Activated CD4-positive, alpha-beta T cell treated with anti-CD3 and anti-CD28 coated beads for 24 hours (primary cell): ENCODE measurements at places on chromosomes 12 and 14.

GRCh38 chr14:99946652-99947489, 118.4 kb upstream of the EVL start:
- DNase-seq: peak; percentile 39

DNA sequence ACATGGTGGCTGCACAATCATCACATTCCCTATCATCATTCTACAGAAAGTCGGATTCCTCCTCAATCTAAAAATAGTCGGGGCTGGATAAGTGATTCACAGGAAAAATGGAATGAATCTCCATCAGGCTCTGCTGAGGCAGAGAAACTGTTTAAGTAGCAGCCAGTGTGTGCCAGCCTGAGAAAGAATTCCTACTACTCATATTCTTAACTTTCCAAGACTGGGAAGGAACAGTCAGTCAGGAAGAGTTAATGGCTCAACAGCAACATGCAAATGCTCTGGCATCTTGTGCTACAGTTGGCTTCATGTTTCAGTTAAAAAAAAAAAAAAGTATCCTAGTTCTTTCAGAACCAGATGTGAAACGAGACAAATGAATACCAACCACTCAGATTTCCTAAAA, 187.0 kb downstream of the GRIP1 start:
- no peak for DNase-seq

GRCh38 chr14:100067481-100067880, 2.3 kb downstream of the EVL start:
- DNase-seq: no peak

DNA sequence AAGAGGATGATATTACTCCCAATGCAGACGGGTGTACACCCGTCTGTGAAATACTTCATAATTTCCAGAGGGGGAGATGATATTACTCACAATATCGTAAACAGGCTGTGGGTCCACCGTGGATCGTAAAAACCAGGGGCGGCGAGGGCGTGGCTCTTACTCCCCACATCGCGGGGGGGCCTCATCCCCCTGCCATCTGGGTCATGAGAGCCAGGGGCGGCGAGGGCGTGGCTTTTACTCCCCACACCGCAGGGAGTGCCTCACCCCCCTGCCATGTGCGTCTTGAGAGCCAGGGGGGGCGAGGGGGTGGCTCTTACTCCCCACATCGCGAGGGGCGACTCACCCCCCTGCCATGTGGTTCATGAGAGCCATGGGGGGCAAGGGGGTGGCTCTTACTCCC, 86.2 kb upstream of the GNG2 start:
- no peak for DNase-seq

GRCh38 chr12:52582486-52582885, 8.8 kb upstream of the KRT74 start:
- DNase-seq: no peak

GRCh38 chr12:80272387-80272915, 171.6 kb upstream of the PTPRQ start:
- no peak for DNase-seq

GRCh38 chr12:125072496-125072895, 7.3 kb downstream of the AACS start:
- DNase-seq: no peak

- no peak for DNase-seq
Measured at GRCh38 chr12:30965613-30965985, 39.1 kb downstream of the TSPAN11 start.

- DNase-seq: no peak
Measured at GRCh38 chr14:100054316-100055075, 10.7 kb upstream of the EVL start.

- no peak for DNase-seq
Measured at GRCh38 chr12:93571925-93572711, at the start of gene SOCS2. TSS of gene SOCS2 (plus strand) at chr12:93572675. CDS start at chr12:93572898, 223 bp downstream.

DNA sequence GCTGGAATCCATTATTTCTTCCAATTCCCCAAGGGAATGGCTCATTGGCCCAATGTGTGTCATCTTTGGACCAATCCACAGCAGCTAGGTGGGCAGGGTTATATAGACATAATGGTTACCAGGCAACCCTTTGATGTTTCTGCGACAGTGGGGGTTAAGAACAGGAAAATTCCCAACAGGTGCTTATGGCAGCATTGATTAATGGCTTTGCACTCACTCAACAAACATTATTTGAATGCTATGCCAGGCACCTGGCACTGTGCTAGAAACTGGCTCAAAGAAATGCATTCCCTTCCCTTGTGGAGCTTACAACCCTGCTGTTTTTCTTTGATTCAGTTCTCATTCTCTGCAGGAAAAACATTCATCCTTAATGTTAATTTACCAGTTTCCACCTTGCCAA, 1221.0 kb downstream of the AACS start:
- no peak for DNase-seq

- DNase-seq: no peak
Measured at GRCh38 chr12:106214571-106214970, 33.2 kb downstream of the CKAP4 start.

GRCh38 chr12:122942637-122943036, 23.6 kb downstream of the ABCB9 start:
- no peak for DNase-seq

GRCh38 chr14:101009531-101009930, 106.0 kb upstream of the RTL1 start:
- DNase-seq: no peak
